ENCODE measurements at places on chromosomes 1 and 21. TPM values are rescaled to one million over a fixed set of nuclear protein-coding genes. Genes with fewer than 3 reads are reported as not detected.

DNA sequence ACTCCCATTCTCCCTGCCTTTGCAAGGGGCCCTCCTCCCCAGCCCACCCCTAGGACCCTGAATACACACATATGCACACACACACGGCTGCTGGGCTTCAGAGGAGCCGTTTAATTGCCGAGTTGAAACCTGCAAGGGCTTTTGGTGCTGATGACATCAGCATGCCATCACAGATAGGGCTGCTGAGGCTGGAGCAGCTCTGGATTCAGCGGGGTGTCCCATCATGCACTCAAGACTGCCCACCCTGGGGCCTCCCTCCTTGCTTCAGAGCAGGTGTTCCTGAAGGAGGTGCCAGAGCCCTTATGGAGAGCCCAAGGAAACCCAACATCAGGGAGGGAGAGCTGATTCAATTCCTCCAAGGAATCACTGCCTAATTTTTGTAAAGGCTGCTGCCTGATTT is 5.7 kb downstream of the SYT2 start:
- H3K36me3 ChIP-seq, result no peaks in the 10 kb centered on the region
- DNase-seq, result no peak
- no peak overlapping the region for H3K27ac ChIP-seq
- H3K4me1 ChIP-seq, result peaks cover 4% of the 10 kb centered on the region

GRCh38 chr1:61482170-61482734 is 242.7 kb downstream of the TM2D1 start:
- no peak overlapping the region for H3K27ac ChIP-seq
- DNase-seq, result no peak
- no peak overlapping the region for H3K4me3 ChIP-seq
- peaks cover 8% of the 10 kb centered on the region for H3K4me1 ChIP-seq
- peaks cover 6% of the 10 kb centered on the region for H3K27me3 ChIP-seq
- no peaks in the 10 kb centered on the region for H3K36me3 ChIP-seq

GRCh38 chr1:236393681-236394481 is at the start of gene EDARADD:
TSS of gene EDARADD (plus strand) at chr1:236394286. CDS start at chr1:236394445, 159 bp downstream.
- peaks cover 55% of the 10 kb centered on the region for H3K27me3 ChIP-seq
- H3K36me3 ChIP-seq, result no peaks in the 10 kb centered on the region
- H3K4me3 ChIP-seq, result peak within 1 kb of the TSS; percentile 87

DNA sequence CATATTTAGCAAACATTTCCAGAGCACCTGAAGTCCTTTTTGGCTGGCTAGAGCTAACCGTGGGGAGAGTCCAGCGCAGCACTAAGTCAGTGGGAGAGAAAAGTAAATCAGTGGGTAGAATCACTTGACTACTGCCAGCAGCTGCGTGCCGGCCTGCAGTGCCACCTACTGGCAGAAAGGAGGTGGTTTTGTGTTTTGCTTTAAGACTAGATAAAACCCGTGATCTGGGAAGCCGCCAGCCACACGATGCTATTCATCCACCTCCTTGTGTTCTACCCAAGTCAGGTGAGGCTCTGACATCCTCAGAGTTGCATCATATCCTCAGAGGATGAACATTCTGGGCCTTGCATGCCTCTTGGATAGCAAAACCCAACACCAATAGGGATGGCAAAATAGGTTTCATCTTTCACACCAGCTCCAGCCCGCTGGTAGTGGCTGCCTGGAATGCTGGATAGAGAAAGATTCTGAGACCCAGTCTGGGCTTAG is 14.1 kb upstream of the HEYL start:
- peaks cover 27% of the 10 kb centered on the region for H3K27me3 ChIP-seq
- peaks cover 11% of the 10 kb centered on the region for H3K4me1 ChIP-seq
- H3K36me3 ChIP-seq, result no peaks in the 10 kb centered on the region
- H3K4me3 ChIP-seq, result no peak overlapping the region

IGFN1 gene
- 3.2 TPM for total RNA-seq

Measured in osteocyte (in vitro differentiated cells).